ENCODE measurements at places on chromosomes 5 and 9.

DNA sequence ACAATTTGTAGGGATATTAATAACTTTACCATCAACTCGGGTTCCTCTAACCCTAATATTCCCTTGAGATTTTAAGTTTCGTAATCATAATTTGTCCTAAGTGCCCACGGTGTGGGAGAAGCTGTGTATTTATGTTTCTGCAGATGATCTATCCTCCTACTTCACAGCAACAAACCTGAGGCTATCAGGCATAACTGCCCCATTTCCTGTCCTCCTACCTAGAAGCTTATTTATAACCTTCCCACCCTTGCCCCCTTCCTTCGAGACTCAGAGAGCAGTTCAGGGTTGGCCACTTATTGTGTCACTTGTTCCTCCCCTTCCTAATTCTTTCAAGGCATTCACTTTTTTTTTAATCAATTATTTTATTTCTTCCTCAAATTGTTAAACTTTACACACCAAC, 29.6 kb upstream of the LCP2 start:
- no peak for DNase-seq

DNA sequence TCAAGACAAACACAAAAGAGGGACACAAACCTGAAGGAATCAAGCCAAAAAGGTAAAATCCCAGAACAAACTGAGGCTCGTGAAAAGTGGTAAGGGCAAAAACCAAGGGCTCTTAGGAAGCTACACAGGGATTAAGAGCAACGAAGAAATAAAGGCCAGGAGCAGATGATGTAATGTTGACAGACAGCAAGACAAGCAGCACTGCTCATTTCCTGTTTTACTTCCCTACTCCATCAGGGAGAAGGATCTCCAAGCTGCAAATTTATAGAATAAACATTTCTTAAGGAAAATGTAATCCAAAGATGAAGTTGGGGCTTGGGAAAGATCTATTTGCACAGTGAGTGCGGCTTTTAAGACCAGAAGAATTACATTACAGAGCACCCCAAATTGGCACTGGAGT, 182.3 kb upstream of the MAP1B start:
- no peak for DNase-seq

GRCh38 chr5:150180241-150181026, 9.4 kb upstream of the SLC6A7 start:
- no peak for DNase-seq

DNA sequence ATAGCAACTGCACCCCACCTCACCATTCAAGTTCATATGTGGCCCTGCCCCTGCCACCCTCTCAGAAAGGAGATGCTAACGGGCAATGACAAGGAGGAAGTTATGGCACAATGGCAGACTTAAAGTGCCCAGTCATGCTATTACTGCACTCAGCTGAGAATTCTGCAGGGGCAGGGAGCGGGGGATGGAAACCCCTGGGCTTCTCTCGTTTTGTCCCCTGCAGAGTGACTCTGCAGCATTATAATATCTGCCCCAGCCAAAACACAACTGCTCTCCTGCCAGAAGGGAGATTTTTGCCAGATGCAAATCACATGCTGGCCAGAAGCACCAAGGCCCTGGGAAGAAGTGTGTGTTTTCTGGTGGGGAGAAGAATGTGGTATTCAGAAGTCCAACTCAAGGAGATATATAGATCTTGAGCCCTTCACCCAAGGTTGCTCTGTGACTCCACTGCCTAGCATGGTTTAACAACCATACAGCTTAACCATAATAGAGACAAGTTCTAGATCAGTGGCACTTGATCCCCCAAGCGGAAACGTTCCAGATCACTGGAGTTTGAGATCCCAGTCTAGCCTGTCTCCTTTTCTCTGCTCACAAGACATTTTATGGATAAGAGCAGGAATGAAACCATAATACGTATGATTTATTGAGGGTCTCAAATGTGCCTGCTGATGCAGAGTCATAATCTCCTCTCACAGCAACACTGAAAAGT, 207.0 kb upstream of the MAP3K1 start:
- DNase-seq, result no peak

DNA sequence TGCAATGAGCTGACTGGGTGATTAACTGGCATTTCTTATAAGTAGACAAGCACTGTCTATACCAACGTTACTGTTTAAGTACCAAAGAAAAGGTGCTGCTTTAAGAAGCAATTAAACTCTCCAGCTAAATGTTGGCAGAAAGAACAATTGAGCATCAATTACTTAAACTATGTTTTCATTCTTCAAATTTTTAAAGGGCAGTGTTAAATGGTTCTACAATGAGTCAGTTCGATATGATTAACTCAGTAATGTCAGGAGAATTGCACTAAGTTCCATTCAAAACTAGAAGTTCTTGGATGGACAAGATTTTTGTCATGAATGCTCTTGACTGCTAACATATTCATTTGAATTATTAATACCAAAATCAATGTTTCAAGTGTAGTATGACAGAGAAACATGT, 593.7 kb downstream of the DNAH5 start:
- no peak for DNase-seq

GRCh38 chr9:78215706-78216105, 20.2 kb upstream of the CEP78 start:
- DNase-seq, result no peak

DNA sequence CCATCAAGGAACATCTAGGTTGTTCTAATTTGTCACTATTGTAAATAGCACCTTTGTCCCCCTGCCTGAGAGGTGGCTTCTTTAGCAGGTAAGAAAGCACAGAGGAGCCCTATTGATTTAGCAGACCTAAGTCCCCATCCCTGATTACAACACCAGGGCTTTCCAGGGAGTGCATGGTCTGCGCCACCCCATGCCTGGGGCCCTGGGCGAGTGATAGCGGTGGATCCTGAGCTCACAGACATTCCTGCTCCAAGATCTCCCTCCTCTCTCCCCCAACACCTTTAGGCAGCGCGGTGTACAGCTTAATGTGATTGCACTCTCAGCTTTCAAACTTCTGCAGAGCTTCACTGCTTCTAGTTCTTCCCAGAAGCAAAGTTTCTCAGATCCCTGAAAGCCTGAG, 67.4 kb upstream of the WWC1 start:
- DNase-seq, result no peak

DNA sequence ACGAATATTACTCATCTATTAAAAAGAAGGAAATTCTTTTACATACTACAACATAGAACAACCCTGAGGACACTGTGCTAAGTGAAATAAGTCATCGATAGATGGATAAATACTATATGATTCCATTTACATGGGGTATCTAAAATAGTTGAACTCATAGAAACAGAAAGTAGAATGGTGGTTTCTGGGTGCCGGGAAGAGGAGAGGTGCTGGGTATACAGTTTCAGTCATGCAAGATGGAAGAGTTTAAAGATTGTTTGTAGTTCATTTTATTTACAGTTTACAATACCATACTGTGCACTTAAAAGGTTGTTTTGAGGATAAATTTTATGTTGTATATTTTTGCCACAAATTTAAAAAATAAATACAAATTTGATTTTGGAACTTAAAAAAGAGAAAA, 267.5 kb upstream of the ITGA1 start:
- no peak for DNase-seq

Data from stimulated activated CD4-positive, alpha-beta T cell treated with anti-CD3 and anti-CD28 coated beads, Interleukin-4, amount 100 ng/mL, for 1 hour (primary cell).